ENCODE measurements at places on chromosomes 11 and 22.
A peak's percentile ranks its signal among the peaks of the same experiment; 100 is the strongest.

DNA sequence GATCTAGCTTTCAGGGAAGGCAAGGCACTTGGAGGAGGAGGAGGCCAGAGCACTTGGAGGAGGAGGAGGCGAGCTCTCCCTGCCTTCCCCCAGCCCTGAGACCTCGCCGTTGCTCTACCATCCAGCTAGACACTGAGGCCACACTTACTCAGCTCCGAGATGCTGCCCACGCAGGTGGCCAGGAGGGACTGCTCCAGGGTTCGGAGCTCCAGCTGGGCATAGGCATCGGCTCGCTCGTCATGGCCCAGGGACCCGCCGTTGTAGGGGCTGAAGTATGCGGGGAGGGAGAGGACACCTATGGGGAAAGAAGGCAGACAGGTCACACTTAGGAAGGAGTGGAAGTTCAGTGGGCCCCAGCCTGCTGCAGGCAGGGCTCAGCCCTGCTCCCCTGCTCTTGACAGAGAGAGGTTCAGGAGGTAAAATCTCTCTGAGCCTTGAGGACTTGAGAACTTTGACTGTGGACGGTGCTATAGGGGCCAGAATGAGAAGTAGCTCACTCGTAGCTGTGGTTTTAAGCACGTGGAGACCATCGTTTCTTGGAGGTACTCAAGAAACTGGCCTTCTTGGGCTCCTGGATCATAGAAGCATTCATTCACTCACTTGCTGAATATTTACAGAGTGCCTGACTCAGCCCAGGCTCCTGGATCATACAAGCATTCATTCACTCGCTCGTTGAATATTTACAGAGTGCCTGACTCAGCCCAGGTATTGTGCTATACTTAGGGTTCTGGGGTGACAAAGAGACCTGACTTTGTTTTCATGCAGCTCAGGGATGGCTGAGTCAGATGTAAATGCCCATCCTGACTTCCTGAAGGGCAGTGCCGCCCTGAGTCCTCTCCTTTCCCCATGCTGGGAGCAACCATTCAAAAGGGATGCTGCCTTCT lies 99.2 kb downstream of the NAT10 start:
- DNase-seq, result no peak

GRCh38 chr22:29870574-29870973 lies 12.4 kb upstream of the MTMR3 start:
- DNase-seq, result no peak

DNA sequence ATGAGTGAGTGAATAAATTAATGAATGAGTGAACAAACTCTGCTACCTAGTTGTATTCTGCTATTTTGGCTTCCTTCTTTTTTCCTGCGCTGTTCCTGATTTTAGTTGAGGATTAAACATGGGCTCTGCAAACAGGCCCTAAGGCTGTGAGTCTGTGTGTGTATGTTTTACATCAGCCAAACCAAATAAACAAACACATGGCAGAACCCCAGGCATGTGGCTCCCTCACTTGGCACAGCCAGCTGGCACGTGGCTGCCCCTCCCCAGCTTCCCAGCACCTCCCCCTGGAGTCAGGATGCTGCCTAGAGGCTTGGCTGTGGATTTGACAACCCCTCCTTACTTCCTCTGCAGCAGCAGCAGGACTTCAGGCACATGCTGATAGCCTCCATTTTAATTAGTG lies 593.2 kb downstream of the INSC start:
- no peak for DNase-seq

DNA sequence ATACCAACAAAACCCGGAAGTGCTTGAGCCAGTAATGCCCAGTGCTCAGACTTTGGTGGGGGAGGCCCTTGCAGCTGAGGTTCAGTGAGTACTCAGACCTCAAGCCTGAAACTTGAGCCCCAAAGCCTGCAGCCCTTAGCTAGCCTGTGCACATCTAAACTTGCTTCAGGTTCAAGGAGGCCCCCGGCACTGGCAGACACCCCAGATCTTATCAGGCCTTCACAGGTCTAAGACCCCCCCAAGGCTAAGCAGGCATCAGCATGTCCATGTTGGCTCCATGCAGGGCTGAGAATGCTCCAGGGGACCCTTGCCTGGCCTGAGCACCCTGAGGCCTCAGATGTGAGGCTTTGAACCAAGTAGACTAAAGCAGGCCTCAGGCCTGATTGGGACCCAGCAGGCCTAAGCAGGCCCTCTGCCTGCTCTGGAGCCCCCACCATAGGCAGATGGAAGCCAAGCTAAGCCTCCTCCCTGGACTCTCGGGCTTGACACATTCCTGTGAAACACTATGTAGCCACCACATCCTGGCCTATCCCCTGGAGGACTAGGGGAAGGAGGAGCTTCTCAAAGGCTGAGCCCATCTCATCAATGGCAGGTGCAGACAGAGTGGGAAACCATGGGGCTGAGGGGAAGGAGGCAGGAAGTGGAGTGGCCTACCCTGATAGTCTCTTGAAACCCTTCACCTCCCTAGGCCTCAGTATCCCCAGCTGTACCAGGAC lies 1.2 kb upstream of the CASTOR1 start:
- no peak for DNase-seq

DNA sequence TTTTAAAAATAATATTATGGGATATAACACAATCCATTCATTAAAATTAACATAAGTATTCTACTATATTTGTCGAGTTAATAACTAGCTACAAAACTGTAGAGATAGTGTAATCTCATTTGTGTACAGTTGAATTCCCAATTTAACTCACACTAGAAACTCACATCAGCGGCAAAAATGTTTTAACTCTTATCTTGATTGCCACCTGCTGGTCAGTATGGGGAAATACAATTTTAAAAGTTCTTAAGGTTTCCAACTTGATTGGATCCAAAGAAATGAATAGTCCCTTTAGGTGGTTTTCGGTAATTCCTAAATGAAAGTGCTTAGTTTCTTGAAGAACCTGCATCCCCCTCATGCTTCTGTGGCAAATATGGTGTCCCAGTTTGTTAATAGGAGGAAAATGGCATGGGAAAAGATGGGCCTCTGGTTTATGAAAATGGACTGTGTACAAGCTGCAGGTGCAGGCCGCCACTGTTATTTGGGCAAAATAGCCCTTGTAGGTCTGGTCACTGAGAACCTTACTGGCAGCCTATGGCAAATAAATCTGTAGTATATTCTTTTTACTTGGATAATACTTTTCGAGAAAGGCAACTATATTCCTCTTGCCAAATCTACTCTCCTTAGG lies 33.7 kb upstream of the SLC17A6 start:
- peak; percentile 48 for DNase-seq

GRCh38 chr11:80331694-80332093 lies 890.9 kb upstream of the TENM4 start:
- no peak for DNase-seq

GRCh38 chr22:19983741-19984140 lies 32.9 kb downstream of the ARVCF start:
- no peak for DNase-seq

GRCh38 chr11:67648140-67648795 lies 2.3 kb downstream of the ACY3 start:
- DNase-seq, result peak; percentile 65

DNA sequence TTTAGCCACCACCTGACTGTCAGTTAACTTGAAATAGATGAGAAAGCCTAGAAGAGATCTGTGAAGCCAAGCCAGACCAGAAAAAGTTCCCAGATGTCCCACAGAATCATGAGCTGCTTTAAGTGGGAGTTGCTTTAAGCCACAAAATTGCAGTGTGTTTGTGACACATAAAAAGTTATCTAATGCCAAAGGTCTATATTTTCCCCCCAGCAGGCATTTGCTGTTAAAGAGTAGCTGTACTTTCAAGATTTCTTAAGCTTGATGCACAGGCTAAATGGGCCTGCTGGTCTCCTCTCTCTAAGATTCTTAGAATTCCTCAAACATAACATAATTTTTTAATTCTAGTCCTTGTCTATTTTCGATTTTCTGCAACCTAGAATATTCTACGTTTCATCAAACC lies 825.7 kb downstream of the FAM181B start:
- DNase-seq, result no peak

DNA sequence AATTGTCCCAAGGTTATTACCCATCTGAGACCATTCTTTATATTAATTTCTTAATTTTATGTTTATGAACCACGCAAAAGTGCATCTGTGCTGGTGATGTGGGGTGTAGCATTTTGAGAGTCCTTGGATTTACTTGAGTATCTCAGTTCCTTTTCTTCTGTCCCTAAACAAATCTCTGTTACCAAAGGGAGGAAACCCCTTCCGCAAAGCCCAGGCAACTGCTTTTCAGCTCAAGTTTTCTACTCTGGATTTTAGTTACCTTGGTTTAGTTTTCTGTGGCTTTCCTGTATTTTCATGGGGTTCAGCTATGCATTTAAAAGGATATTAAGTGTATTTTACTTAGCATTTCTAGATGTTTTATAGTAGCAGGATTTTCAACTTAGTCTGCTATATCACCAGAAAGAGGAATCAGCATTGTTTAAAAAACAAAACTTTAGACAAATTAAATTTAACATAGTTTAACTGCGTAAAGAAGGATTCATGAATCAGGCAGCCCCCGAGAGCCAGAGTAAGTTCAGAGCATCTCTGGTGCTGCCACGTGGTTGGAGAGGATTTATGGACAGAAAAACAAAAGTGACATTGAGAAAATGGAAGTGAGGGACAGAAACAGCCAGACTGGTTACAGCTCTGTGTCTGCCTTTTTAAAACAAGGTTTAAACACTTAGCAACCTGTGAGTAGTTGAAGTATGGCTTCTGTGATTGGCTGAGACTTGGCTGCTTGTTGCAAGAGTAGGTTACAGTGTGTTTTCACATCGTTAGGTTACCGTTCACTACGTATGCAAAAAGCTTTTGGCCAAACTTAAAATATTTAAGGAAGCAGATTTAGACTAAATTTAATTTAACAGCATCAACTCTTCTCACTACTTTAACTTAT lies 9.6 kb downstream of the ADM start:
- peak; percentile 29 for DNase-seq

DNA sequence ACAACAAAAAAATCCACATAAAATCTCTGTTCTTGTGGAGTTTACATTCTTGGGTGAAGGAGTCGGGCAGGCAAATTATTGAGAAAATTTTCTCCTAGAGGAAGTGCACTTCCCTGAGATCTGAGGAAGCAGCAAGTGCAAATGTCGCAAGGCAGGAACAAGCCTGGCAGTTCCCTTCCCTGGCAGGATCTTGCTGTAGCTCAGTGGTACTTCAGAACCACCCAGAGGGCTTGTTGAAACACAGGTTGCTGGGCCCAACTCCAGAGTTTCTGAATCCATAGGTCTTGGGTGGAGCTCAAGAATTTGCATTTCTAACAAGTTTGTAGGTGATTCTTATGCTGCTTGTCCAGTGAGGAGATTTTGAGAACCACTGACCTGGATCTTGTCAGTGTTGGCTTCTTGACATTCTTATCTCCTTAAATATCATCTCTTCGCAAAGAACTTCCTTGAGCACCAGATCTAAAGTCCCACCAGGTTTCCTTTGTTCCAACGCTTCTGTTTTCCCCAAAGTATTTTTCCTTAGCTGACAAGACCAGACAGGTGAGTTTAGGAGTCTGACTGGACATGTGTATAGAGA lies 9.6 kb downstream of the QSER1 start:
- DNase-seq, result no peak

DNA sequence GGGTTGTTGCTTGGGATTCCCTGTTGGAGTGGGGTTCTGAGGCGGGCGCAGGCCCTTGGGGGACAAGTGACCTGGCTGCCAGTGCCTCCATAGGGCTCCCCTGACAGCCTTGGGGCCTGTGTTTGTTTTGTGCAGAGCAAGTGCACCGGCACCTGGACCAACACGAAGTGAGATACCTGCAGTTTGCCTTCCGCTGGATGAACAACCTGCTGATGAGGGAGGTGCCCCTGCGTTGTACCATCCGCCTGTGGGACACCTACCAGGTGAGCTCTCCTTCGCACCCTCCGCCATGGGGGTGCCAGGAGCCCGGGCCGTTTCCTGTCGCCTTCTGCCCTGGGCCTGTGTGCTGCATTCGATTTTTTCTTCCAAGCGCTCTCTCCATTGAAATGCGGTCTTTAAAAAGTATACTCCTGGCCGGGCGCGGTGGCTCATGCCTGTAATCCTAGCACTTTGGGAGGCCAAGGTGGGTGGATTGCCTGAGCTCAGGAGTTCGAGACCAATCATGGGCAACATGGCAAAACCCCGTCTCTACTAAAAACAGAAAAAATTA lies 274.6 kb downstream of the TBC1D22A start:
- DNase-seq, result no peak
